ENCODE measurements at places on chromosomes 7 and 10.

DNA sequence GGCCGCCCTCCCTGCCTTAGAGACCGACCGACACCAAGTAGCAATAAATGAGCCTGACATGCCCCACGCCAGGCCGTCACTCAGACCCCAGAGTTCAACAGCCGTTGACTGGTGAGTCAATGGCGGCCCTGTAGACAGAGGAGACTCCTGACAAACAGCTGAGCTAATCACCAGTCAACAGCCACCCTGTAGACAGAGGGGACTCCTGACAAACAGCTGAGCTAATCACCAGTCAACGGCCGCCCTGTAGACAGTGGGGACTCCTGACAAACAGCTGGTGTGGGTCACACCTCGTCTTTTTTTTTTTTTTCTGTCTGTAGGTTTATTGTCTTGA lies 16.9 kb upstream of the KNDC1 start:
- no peak for DNase-seq

- no peak for DNase-seq
These were observed 30.0 kb downstream of the GUSB start for GRCh38 chr7:65951837-65952578.

GRCh38 chr10:11411926-11412545 lies 199.4 kb downstream of the USP6NL start:
- no peak for DNase-seq

DNA sequence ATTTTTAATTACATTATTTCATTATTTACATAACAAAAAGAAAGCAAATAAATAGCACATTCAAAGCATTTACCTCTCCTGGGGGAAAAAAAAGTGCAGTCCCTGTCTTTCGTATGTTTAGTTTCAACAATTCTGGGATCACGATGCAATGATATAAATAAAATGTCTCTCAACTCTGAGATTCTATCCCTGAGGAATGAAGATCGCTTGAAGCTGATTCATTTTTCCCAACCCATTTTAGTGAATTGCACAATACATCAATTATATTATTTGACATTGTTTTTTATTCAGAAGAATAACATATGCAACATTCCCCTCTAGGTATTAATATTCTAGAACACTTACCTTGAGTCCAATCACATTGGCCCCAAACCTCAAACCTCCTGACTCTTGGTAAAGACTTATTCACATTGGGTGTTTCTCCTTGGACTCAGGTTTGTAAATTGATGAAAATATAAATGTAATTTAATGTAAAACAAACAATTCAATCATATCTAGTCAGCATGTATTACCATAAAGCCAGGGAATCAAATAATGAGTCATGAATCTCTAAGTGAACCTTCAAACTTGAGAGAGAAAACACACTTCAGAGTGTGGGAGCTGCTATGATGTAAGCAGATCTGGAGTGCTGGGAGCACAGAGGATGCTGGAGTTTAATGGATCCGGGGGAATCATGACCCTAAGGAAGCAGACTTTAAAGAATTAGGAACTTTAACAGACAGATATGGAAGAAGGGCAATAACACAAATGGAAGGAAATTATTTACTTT lies 5.3 kb upstream of the SCIN start:
- DNase-seq: peak; percentile 18

GRCh38 chr10:78443900-78444571 lies 410.4 kb downstream of the RPS24 start:
- peak; percentile 52 for DNase-seq

DNA sequence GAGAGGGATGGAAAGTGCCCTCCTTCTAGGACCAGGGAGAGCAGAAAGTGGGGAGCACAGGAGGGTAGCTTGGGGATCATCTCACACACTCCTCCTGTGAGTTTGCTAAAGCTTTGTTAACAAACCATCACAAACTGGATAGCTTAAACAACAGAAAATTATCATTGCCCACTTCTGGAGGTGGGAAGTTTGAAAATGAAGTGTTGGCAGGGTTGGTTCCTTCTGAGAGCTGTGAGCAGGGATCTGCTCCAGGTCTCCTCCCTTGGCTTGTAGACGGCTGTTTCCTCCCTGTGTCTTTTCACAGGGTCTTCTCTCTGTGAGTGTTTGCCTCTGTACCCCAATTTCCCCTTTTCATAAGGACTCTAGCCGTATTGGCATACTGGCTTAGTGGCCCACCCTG lies 32.0 kb upstream of the CXCL12 start:
- DNase-seq: no peak

DNA sequence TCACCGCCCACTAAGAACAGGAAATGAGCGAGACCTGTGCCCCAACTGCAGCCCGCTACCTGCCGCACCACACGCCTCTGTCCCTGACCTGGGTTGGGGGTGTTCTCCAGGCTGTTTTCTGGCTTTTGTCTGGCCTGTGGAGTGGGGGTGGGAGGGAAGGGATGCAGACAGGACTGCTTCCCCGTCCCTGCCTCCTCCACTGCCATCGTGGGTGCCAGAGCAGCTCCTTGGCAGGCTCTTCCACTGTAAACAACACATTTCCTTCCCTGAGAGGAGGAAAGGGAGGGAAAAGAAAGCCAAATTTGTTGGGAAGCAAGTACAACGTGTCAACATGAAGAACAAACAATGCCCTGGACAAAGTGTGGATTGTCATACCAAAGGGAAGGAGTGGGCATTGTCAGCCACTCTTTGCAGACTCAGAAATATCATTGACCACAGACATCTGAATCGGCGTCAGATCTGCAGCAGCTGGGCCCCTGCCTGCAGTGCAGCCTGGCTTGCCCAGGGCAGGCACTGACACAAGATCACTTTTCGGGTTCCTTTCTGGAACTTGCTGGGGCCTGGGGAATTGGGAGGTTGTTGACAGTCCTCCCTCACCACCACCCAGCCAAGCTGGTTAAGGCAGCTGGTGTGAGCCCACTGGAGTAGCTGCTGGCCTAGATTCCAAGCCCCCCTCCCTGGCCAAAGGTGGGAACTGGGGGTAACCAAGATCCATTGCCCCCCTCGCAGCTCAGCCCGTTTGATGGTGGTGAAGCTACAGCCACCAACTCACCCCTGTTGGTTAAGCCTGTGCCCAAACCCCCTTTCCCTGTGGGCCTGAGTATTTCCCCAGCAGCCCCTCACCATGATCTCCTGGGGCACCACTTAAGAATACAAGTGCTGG lies 22.6 kb upstream of the TRIM8 start:
- DNase-seq: no peak

- no peak for DNase-seq
These were observed 98.6 kb downstream of the NKX6-2 start for GRCh38 chr10:132687181-132687892.

DNA sequence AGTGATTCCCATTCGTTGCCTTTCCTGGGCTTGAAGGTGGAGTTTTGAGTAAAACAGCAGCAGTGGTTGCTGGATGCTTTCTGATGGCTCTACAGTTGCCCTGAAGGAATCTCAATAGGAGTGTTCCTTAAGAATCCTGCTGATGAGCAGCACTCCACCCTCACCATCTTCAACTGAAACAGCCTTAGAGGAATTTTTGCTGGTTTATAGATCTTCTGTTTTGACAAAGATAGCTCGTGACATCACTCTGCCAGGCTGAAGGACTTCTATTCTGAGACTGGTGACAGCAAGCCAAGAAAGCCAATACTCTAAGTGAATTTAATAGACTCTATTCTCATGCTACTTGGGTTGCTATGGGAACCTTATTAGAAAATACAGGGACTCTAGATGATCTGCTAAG lies 1014.7 kb downstream of the NRG3 start:
- DNase-seq: no peak

- no peak for DNase-seq
These were observed 812 bp downstream of the PROSER2 start for GRCh38 chr10:11823989-11824346.

GRCh38 chr10:88281592-88282347 lies 301.3 kb downstream of the RNLS start:
- peak; percentile 91 for DNase-seq

DNA sequence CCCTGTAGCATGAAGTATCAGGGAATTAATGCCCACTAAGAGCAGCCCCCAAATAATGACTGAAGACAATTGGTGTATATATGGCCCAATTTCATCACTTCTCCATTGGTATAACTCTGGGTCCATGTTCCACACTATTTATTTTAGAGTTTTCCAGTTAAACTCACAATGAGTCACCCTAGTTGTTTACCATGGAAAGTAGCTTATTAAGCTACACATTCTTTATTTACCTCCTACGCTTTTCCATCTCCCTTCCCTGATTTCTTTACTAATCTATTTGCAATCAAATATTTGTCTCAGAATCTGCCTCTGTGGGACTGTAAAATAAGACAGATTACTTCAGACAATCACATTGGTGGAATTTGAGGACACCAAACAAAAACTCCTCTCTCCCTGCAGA lies 655.6 kb downstream of the SORCS1 start:
- DNase-seq: no peak

DNA sequence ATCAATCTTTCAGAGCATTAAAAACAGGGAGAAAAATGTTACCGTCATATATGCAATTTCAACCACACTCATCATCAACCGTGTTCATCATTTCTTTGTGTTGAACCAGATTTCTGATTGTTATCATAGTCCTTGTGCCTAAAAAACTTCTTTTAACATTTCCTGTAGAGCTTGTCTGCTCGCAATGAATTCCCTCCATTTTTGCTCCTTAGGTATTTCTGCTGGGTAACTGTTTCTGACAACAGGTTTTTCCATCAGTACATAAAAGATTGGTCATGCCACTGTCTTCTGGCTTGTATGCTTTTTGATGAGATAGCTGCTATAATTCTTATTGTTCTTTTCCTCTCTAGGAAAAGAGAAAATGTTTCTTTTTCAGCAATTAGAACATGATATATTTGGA lies 8.6 kb upstream of the RBM33 start:
- no peak for DNase-seq

DNA sequence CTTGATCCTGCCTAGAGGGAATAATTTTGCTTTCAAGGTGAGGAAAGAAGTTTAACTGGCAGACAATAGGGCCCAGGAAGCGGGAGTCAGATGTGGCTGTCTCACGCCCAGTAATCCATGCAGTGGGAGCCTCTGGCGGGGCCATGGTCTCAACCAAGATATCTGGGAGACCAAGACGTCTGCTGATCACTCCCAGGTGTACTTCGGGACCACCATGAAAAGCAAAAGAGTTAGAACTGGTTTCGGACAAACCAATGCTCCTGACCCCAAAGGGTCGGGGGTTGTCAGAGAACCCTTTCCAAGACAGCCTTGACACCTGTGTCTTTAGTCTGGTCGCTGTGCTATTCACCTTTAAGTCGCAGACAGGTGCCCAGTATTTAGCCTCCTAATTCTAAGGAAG lies 256.9 kb upstream of the MBL2 start:
- DNase-seq: no peak

GRCh38 chr10:10233229-10233628 lies 784.4 kb upstream of the CELF2 start:
- no peak for DNase-seq

DNA sequence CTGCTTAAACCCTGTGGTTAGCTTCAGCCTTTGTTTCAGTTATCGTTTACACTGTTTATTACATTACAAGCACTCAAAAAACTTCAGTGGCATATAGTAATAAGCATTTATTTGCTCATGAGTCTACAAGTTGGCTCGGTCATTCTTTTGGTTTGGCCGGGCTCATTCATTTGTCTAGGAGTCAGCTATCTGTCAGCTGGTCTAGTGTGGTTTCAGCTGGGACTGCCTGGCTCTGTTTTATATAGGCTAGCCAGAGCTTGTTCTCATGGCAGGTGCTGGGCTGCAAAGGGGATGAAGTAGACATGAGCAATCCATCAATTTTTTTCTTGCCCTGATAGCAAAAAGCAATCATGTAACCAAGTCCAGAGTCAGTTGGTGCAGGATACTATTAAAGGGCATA lies 103.6 kb downstream of the MKLN1 start:
- DNase-seq: peak; percentile 12

DNA sequence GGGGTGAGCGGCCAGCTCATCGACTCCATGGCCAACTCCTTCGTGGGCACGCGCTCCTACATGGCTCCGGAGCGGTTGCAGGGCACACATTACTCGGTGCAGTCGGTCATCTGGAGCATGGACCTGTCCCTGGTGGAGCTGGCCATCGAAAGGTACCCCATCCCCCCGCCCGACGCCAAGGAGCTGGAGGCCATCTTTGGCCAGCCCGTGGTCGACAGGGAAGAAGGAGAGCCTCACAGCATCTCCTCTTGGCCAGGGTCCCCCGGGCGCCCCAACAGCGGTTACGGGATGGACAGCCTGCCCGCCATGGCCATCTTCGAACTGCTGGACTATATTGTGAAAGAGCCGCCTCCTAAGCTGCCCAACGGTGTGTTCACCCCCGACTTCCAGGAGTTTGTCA lies 17.4 kb upstream of the TSPAN33 start:
- no peak for DNase-seq

DNA sequence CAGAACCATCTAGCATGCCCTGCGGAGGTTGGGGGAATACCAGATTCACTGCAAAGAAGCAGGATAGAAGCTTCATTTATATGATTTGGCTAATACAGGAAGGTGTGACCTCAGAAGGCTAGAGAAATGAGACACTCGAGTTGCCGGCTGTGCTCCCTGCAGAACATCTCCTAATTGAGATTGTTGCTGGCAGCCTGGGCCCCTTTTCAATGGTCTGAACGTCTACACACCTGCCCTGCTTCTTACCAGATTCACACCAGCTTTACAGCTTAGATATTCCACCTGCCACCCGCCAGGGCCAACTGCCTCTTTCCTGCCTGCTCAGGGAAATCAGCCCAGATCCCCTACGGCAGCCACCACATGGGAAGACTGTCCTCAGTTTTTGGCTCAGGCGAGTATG lies 475.3 kb upstream of the AUTS2 start:
- DNase-seq: no peak

GRCh38 chr7:132077971-132078685 lies 498.1 kb downstream of the PLXNA4 start:
- peak; percentile 57 for DNase-seq

GRCh38 chr7:99325592-99326407 lies at the start of gene ARPC1A:
ARPC1A (plus strand) TSS chr7:99325898; CDS start chr7:99333354, 7,456 bp downstream.
- DNase-seq: peak; percentile 91

DNA sequence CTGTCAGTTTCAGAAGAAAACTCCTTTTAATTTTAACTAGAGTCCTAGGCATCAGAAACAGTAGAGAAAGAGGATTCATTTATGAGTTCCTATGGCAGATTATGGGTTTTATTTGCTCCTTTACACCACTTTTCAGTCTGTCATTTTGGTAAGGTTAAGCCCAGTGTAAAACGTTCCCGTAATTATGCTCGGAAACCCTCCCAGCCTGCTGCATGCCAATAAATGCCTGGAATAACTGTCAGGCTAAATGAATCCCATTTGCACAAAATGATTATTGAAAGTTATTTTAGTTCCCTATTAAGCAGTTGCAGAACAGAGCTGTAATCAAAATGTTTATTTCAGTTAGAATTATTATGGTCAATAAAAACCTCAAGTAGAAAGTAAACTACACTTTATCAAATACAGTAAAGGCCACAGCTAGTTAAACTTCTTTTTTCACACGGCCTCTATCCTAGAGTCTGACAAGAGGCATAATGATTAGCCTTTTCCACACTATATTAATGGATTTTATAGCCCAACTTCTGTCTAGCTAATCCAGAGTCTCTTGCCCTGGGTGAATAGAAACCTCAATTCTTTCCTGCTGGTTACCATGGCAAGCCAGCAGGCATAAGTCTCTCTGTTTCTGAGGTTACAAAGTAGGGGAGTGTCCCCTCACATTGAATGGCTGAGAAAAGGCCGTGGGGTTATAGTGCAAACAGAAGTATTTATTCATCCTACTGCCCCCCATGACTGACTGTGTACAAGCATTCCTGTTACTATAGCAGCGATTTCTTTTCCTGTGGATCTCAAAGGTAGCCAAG lies 80.8 kb upstream of the NPVF start:
- DNase-seq: no peak
